ENCODE measurements at places on chromosomes 1 and 21.

DNA sequence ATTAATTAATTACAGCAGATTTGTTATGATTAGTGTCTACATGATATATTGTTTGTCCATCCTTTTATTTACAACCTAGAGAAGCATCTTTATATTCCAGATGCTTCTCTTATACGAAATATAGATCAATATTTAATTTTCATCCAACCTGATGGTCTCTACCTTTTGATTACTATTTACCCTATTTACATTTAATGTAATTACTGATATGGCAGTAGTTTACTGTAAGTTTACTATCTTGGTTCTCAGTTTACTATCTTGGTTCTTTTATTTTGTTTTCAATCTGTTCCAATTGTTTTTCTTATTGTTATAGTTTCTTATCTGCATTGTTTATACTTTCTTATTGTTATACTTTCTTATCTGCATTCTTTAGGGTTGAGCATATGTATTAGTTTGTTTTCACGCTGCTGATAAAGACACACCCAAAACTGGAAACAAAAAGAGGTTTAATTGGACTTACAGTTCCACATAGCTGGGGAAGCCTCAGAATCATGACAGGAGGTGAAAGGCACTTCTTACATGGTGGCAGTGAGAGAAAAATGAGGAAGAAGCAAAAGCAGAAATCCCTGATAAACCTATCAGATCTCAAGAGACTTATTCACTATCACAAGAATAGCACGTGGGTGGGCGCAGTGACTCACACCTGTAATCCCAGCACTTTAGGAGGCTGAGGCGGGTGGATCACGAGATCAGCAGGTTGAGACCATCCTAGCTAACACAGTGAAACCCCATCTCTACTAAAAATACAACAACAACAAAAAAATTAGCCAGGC is 28.9 kb downstream of the FAF1 start:
- DNase-seq, result no peak

DNA sequence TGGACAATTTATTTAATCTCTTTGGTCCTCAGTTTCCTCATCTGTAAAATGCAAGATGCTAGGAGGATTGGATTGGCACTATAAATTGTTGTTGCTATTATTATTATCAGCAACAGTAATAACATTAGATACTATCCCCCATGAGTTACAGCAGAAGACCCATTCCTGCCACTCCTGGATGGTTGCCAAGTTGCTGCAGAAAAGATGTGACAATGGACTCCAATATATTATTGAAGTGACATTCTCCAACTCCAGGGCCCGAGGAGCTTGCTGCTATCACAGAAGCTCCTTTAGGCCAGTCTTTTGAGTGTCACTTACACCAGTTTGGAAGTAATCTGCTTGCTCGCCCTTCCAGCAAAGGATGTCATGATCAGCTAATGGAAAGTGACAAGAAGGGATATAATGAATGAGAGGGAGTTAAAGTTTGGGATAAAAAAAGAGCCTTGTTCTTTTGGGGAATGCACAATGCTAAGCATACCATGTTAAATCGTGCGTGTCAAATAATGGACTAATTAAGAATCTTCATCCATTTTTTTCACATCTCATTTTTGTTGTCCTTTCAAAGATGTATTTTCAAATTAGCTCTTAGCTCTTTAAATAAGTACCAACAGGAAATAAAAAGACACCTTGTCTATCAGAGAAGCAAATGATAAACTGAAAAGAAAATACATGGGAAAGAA is 19.5 kb upstream of the PROX1 start:
- DNase-seq, result no peak

- no peak for DNase-seq
These were observed 9.5 kb downstream of the TINAGL1 start for GRCh38 chr1:31585736-31586365.

DNA sequence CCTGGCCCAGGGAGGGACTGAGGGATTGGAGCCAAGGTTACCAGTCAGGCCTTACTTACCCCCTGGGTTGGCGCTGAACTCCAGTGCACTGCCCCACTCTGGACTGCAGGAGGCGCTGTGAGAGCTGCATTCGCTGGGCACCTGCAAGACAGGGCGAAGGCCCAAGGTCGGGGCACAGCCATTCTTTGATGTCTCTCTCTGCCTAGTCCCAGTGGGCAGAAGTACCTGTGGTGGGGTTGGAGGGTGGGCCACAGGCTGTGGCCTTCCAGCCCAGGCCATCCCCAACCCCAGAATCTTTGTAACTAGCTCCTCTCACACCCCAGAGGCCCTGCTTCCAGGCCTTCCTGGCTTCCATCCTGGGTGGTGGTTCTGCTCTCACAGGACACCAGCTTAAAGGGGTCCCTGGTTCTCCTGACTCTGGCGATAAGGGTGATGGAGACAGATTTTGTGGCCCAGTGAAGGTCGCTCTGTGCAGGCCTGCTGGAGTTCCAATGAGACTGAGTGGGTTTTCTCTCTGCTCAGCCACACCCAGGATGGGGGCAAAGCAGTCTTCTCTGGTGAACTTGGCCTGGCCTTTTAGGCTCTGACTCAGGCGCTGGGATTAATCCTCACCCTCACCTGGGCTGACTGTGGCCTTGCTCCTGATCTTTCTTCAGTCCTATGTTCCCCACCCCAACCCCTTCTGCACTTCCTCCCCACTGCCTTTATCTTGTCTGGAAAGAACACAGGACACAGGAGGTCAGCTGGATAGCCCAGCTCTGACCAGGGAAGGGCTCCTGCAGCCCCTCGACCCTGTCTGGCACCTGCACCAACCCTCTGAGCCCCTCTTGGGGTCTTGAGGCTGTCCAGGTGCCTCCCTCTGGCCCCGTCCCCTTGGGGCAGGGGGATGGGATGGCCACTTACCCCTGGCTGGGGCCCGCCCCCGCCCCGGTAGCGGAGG is 954 bp downstream of the MYOG start:
- DNase-seq, result no peak

GRCh38 chr1:20472860-20473711 is 12.9 kb downstream of the CAMK2N1 start:
- DNase-seq, result no peak

- no peak for DNase-seq
These were observed 1.8 kb downstream of the SFT2D2 start for GRCh38 chr1:168227620-168228019.

DNA sequence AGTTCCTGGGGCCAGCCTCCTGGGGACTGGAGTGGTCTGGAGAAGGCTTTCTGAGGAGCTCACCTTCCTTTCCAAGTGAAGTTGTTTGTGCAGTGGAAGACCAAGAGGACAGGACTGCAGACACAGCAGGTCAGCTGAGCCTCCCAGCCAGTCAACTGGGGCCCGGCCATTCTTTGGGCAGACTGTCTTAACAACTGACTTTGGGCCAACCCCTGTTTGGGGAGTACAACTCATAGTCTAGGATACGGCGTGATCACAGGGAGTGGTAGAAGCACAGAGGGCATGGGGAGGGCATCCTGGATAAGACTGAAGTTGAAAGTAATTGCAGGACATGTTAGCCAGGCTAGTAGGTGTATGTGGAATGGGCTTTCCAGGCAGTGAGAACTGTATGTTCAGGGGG is 50.3 kb downstream of the PGM1 start:
- DNase-seq, result no peak

DNA sequence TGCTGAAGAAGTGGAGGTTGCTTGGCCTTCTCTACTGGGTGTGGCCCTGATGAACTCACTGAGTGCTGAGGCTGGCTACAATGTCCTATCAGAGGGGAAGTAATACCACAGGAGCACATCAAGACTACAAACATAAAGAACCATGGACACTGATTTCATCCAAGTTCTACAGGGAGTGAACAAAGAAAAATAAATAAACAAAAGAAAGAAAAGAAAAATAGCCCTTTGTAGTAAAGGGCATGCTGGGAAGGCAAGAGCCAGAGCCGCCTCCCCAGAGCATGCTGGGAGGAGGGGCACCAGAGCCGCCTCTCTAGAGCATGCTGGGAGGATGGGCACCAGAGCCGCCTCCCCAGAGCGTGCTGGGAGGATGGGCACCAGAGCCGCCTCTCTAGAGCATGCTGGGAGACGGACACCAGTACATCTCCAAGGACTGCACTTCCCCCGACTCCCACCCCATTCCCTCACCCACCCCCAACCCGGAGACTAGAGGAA is 65.9 kb downstream of the LAMC2 start:
- no peak for DNase-seq

DNA sequence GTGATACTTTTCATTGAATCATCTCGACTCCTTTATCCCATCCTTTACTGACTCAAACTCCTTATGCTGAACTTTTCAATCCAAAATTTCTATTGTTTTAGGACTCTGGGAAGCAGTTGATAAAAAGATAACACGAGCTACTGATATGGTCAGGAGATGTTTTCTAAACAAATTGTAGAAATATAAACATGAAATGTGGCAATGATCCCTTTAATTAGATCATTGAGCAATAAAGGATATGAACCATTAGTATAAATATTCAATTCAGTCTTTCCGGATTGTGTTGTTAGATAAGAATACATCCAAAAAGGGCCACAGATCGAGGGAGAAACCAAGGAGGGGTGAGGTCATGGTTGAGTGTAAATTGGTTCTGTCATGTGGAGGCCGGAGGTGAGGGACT is 88.4 kb downstream of the NID1 start:
- DNase-seq, result no peak

DNA sequence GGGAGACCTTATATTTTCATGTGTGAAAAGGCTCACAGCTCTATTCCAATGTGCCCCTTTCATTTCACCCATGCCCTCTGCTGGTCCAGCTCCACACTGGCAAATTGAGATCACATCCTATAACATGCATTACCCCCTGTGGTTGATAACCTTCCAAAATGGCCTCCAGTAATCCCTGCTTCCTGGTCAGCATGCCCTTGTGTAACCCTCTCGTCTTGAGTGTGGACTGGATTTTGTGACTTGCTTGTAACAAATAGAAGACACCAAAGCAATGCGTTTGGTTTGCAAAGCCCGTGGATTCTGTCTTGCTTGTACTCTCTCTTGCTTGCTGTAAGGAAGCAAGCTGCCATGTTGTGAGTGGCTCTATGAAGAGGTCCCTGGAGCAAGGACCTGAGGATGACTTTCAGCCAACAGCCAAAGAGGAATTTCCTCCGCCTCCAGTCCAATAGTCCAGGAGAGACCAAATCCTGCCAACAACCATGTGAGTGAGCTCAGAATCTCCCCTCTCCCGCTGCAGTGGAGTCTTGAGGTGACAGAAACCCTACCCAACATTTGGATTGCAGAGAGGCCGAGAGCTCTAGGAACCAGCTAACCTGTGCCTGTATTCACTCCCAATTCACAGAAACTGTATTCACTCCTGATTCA is 17.4 kb downstream of the KCNA10 start:
- DNase-seq, result no peak

- no peak for DNase-seq
These were observed 24.4 kb downstream of the SZRD1 start for GRCh38 chr1:16391411-16391810.

- DNase-seq, result peak; percentile 80
These were observed 12.1 kb downstream of the IRF2BP2 start for GRCh38 chr1:234597894-234598293.
